Activated CD8-positive, alpha-beta memory T cell treated with anti-CD3 and anti-CD28 coated beads, Interleukin-2, amount 10 ng/mL, durations not matched to agents 7 days and 5 days (primary cell): ENCODE measurements at places on chromosomes 16 and 17.

DNA sequence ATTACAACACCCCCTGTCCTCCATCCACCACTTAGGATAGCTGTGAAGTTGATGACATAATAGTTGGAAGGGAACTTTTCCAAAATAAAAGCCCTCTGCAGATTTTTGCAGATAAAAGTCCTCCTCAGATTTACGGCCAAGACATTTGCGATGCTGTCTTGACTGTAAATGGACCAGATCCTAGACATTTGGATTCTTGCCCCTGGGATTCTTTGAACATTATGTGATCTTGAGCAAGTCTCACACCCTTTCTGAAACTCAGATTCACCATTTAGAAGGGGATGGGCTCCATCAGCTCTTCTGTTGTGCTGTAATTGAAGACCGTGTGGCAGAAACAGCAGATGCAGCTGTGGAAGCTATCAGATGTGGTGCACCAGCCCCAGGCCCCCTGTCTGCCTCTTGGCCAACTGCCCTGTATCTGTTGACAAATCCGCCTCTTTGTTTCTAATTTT lies 153.9 kb upstream of the CACNG3 start:
- no peak for DNase-seq

GRCh38 chr17:14150619-14151018 lies 81.3 kb downstream of the COX10 start:
- DNase-seq, result no peak

DNA sequence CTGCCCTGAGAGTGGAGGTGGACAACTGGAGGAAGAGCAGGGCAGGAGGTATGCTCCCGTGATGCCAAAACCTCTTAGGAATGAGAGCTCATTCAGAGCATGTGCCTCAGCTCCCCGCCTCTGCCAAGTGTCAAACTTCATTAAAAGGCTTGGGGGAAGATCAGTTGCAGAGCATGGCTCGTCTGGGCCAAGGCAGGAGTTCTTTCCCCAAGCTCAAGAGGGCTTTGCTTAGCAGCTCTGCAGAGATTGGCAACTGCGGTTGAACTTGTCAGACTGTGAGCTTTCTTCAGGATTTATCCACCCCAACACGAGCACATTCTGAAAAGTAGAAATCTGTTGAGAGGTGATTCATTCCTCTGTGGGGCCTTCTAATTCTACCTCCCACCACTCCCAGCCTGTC lies 248.1 kb downstream of the HS3ST3A1 start:
- DNase-seq, result no peak

GRCh38 chr17:63442549-63443035 lies 3.5 kb downstream of the CYB561 start:
- DNase-seq, result no peak

DNA sequence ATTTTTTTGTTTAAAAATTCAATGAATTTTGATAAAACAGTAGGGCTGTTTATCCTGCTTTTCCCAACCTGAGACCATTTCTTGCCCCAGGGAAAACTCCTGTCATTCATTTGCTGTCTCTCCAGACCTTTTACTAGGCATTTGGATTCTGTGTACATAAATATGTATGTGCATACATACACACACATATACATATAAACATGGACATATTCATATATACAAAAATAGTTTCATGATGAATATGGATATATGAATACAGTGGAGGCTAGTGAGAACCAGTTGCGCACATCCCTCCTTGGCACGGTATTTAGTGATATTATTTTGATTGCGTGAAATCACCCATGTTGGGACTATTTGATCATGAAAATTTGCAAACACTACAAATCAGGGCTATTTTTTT lies 269.9 kb downstream of the BCAS3 start:
- no peak for DNase-seq

GRCh38 chr16:10957771-10958482 lies 13.6 kb downstream of the CLEC16A start:
- DNase-seq, result peak; percentile 64

GRCh38 chr16:63488955-63489354 lies 1452.7 kb upstream of the CDH8 start:
- DNase-seq, result no peak

DNA sequence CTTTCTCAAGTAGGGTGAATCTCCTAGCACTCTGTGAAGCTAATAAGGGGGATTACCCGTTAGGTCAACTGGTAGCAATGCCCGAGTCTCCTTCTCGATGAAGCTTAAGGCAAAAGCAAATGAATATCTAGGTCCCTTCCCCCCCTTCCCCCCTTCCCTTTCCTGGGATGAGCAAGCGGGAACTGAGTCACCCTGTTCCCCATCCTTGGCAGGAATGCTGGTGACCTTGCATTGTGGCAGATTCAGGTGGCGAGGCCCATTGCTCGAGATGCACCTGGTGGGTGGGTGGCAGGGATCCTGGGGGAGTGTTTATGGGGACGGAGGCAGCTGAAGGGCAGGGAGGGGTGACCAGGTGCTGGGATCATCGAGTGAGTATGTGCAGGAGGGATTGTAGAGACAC lies 7.1 kb downstream of the NXPH3 start:
- DNase-seq, result no peak

GRCh38 chr16:1707193-1707790 lies 1.3 kb downstream of the MAPK8IP3 start:
- peak; percentile 46 for DNase-seq

DNA sequence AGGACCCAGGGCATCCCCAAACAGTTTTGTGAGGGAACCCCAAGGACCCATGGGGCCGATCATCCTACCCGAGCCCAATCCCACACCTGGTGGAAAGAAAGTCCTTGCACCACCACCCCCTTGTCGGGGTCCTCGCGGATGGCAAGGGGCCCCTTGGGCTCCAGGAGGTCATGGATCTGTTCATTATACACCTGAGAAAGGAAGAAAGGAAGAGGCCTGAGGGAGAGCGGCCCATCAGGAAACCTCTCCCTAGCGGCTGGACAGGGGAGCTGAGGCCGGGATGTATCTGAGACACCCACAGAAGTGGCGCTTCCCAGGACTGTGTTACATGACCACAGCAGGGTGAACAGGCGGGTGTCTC lies 12.8 kb downstream of the KIF18B start:
- DNase-seq, result no peak

- DNase-seq, result peak; percentile 42
Measured at GRCh38 chr17:73231395-73231794, 30.3 kb downstream of the CPSF4L start.
